ENCODE measurements at places on chromosomes 1 and 21.

DNA sequence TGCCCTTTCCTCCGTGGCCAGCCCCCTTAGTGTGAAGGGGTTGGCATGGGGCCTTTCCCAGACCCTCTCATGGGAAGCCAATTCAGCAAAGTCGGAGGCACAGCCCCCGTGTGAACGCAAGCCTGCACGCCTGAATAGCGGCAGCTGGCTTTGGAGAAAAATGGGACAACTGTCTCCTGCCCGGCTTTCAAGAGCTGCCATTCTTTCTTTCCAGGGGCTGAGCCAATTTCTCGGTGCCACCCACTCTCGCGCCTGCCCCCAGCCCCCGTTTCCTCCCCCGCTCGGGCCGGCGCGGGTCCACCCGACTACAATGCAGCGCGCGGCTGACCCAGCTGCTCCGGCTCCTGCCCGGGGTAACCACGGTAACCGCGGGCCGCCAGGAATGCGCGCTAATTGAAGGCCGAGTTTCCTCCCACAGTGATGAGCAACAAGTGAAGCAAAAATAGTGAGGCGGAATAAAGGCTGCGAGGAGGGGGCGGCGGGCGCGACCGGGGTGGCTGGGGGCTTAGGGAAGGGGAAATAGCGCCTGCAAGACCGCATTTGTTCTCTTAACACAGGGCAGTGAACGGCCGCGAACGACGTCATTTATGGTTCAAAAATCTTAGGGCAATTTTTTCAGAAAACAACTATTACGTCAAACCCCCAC, 27.8 kb downstream of the ILDR2 start:
- DNase-seq: no peak

- DNase-seq: no peak
Observed at GRCh38 chr1:44212355-44213221, 683 bp upstream of the DMAP1 start.

DNA sequence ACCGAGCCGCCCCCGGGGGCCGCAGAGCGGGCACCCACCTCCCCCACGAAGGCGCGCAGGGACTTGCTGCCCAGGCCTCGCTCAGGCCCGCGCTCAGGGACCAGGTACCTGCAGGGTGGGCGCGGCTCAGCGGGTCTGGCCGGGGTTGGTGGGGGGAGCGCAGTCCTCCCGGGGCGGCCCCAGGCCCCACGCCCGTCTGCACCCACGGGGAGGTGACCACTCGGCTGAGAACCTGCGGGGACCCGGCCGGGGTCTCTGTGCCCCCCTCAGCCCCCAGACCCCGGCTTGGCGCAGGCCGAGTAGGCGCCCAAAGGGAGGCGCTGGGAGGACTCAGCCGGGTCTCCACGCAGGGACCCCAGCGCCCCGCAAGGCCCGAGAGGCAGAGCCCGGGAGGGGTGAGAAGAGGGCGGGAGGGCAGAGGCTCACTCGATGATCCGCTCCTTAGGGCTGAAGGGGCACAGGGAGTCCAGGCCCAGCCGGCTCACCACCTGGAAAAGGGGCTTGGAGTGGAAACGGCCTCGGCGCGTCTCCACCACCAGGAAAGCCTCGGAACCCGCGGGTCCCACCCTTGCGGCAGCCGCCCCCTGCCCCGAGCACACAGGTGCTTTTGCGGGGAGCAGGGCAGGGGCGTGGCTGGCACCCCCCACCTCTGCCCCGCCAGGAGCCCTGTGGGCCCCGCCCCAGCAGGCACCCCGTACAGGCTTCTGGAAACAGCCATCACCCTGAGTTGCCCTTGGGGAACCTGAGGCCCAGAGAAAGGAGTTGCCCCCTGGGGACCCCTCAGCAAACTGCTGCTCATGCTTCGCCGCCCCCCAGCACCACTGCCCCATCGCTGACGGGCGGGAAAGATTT, 9.3 kb downstream of the FTCD start:
- no peak for DNase-seq

DNA sequence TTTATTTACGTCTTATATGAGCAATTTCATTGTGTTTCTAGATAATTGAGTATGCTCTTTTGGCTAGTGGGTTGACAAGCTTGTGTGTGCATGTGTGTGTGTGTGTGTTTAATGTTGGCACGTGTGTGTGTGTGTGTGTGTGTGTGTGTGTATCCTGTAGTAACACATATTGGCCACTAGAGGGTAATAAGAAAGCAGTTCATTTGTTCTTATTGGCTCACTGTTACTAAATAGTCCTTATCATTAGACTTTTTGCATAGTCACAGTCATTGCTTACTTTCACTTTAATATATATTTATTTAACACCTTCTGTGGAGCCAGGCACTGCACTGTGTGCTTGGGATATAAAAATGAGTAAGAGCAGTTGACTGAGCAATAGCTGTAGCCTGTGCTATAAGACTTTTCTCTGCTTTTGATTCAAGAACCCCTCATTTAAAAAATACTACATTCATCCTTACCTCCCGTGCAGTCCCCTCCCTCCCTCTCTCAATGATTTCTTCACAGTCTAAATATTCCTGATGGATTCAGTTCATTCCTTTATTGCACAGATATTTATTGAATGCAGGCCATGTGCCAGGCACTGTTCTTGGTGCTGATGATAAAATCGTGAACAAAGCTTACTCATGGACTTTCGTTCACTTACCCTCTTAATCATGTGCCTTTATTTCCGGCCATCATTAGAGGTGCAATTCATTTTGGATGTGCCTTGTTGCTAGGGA, 96.7 kb downstream of the DYRK1A start:
- no peak for DNase-seq

DNA sequence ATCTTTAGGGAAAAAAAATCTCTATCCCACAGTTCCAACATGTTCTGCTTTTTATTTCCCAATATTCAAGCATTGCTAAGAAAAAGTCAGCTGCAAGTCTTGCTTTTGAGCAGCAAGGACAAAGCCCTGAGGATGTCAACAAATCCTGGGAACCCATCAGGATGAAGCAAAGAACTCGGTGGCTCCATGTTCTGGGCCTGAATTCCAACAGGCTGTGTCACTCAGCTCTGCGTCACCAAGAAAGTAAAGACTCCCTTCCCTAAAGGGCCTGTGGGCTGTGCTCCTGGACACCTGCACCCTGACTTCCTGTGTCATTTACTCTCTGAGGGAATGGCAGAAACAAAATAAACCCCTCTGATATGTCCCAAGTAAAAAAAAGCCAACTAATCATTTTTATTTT, 95.5 kb downstream of the TIAM1 start:
- no peak for DNase-seq

GRCh38 chr1:11051781-11052511, 4.9 kb upstream of the MASP2 start:
- no peak for DNase-seq

DNA sequence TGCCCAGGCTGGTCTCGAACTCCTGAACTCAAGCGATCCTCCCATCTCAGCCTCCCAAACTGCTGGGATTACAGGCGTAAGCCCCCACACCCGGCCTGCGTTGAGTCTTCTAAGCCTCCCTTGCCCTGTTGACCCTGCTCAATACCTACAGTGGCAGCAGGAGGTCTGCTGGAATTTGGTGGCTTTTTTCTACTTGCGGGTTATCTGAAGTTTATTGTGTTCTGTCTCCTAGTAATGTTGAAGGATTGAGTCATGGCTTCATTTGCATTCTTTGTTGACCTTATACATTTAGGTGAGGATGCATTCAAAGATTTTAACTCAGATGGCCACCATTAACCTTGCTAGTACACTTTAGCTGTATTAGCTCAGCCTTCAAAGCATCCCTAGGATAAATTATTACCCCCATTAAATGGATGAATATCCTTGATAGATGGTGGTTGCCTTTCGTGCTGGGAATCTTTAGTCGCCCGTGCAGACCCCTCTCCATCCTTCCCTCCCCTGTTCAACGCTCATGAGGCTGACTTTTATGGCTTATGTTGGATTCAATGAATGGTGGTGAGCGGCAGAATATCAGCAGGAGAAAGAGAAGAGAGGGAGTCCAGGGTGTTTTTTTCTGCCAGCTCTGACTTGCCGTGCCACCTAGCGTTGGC, 9.7 kb upstream of the NPPB start:
- no peak for DNase-seq

DNA sequence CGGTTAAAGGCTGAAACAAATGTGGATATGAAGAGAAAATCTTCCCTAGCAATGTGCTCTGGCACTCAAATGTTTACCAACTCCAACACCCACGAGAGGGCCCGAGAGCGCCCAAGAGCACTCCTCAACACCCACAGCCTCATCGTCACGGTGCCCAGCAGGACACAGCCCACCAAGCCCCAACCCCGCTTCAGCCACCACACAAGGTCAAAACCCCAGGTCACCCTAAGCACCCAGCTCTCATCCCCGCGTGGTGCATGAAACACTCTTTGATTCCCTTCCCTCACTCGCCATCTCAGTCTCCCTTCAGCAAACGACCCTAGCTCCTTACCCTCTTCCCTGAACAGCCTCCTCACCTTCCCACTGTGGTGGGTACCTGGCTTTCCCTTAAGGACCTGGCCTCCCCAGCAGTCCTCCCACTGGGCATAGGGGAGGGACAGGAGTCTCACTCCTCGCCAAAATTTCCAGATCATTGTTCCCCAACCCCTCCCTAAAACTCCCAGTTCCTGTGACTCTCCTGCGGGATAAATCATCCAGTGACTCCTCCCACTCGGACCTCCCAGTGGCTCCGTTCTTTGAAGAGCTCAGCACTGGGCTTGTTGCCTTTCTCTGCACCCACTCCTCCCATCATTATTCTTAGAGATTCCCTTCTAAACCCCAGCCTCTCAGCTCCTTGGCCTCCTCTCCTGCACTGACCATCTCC, 170.4 kb upstream of the SYT6 start:
- DNase-seq: no peak

GRCh38 chr1:107196973-107197562, 56.2 kb downstream of the NTNG1 start:
- DNase-seq: no peak

- peak; percentile 34 for DNase-seq
Observed at GRCh38 chr1:97192872-97193572, 471.4 kb downstream of the PTBP2 start.

DNA sequence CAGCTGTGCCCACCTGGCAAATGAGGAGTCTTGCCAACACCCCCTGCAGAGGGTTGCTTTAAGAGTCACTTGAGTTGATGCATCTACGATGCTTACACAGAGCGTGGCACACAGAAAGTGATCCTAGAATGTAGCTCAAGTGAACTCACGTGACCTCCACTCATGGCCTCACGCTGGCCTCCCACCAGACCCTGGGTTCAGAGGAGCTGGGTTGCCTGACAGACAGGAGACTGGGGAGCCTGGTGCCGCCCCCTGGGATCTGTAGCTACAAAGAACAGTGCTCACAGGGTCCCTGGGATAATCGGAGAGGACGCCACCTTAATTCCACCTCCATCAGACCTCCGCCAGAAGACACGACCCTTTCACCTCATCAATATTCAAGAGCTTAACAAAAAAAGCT, 81.4 kb upstream of the CASZ1 start:
- DNase-seq: no peak

- no peak for DNase-seq
Observed at GRCh38 chr1:34885405-34886247, 26.1 kb upstream of the SMIM12 start.

DNA sequence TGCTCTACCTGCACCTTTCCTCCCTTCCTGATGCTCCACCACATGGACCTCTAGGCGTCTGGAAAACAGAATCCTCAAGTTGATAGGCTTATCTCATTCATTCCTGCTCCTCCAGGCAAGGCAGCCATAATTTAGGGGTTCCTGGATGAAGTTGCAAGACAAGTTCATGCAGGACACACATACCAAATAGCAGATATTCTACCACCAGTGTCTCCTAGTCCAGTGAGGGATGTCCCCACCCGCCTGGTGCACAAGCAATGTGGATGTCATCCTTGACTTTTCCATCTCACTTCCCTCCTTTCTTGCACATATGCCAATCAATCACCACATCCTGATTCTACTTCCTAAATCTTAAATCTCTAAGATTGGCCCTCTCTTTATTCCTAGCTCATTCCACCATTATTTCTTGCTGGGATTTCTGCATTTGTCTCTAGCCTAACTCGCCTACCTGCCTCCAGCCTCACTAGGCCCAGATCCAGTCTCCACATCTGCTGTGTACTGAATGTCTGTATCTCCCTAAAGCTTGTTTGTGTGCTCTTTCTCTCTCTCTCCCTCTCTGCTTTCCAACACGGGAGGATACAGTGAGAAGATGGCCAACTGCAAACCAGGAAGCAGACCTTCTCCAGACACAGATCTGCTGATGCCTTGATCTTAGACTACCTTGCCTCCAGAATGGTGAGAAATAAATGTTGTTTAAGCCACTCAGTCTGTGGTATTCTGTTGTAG, 40.5 kb downstream of the CD34 start:
- no peak for DNase-seq

- DNase-seq: no peak
Observed at GRCh38 chr1:108067884-108068540, 103.0 kb upstream of the VAV3 start.

GRCh38 chr1:201302163-201303152, 19.2 kb downstream of the PKP1 start:
- DNase-seq: peak; percentile 47

DNA sequence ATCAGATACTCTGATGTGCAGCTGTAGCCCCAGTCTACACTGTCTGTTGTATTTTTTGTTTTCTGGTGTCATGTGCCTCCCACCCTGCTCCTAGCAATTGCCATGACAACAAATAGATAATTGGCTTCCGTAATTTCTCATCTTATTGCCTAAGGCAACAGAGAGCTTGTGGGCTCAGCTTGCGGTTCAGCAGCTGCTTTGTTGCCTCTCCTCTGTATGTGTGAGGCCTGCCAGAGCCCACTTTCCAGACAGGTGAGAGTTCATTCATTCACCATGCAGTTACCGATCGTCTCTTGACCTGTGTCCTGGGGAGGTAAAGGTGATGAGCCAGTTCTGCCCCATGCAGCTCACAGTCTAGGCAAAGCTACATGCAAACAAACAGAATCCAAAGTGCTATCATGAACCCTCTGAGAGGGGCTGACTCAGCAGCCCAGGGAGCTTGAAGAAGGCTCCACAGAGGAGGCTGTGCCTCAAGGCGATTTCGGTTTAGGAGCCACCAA, 11.9 kb downstream of the LGALS8 start:
- no peak for DNase-seq

- no peak for DNase-seq
Observed at GRCh38 chr1:184705271-184705670, 49.4 kb downstream of the EDEM3 start.

DNA sequence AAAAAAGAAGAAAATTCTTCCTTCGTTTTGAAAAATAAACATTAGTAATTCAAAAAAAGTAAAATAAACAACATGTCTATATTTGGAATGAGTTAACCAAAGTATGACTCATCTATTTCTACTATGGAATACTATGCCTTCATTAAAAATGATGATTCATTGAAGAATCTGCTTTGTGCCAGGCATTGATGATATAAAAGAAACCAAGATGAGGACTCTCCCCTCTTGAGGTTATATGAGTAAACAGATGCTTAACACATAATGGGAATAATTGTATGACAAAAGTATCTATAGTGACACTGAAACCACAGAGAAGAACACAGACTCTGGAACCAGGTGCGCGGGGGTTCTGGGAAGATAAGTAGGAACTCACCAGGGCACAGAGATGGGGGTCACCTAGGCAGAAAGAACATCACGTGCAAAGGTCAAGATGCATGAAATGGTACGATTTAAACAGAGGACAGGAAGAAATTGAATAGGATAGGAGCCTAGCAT, 18.8 kb downstream of the ELF3 start:
- no peak for DNase-seq
